ENCODE measurements at places on chromosomes 13 and 19.

DNA sequence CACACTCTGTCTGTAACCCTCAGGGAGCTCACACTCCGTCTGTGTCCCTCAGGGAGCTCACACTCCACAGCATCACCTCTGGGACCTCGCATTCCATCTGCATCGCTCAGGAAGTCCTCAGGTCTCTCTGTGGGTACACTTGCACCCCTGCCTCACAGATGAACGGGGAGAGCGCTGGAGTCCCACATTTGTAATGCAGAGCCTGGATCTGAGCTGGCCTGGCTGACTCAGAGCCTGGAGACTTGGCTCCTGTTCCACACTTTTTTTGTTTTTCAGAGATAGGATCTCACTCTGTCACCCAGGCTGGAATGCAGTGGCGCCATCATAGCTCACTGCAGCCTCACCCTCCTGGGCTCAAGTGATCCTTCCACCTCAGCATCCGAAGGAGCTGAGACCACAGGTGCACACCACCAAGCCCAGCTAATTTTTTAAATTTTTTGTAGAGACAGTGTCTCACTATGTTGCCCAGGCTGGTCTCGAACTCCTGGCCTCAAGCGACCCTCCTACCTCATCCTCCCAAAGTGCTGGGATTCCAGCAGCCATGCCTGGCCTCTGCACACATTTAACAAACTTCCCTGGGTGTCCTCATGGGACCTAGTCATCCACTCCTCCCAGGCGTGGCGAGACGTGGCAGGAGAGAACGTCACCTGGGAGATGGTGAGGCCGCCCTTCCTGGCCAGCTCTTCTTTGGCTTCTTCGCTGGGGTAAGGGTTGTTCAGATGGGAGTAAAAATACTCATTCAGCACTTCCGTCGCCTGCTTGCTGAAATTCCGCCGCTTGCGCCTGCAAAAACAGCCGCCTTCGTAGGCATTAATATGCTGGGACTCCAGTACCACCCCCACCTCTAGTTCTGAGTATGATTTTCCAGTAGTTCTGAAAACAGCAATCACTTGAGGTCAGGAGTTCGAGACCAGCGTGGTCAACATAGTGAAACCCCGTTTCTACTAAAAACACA, 31.0 kb downstream of the CILP2 start:
- no peak for DNase-seq

DNA sequence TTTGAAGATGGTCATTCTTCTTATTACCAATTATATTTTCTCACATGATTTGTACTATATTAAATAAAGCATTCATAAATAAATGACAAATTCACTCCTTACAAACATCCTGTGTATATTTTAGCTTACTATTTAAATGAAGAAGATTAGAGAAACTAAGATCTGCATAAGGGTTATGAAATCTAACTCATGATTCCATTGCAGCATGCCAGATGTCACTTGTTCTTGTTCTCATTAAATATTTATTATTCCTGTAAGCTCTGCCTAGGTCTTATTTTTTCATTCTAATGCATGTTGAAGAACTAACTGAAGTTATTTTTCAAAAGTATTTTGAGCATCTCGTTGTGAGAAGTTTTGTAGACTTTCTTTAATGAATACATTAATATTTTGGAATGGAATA, 18.3 kb downstream of the NUP58 start:
- no peak for DNase-seq

- DNase-seq, result no peak
These were observed 1.3 kb downstream of the LRG1 start for GRCh38 chr19:4538601-4538954.

DNA sequence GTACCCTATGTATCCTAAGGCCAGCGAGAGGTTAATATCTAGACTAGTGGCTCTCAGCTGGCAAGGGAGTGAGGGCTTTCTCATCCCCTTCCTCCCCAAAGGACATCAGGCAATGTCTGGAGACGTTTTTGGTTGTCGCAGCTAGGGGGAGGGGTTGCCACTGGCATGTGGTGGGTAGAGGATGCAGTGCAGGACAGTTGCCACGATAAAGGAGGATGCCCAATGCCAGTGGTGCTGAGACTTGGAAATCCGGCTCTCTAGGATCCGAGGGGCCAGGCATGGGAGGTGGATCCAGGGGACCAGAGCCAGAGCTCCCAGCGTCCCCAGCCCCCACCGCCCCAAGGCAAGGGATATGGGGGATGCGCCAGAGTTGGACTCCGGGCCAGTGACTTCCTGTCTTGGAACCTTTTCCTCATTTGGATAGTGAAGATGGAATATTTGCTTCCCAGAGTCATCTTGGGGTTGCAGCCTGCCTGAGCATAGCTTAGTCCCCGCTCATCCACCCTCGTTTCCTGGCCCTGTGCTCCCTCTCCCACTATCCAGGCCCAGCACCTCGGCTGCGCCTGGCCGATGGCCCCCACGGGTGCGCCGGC, 4.9 kb downstream of the SSC5D start:
- no peak for DNase-seq

DNA sequence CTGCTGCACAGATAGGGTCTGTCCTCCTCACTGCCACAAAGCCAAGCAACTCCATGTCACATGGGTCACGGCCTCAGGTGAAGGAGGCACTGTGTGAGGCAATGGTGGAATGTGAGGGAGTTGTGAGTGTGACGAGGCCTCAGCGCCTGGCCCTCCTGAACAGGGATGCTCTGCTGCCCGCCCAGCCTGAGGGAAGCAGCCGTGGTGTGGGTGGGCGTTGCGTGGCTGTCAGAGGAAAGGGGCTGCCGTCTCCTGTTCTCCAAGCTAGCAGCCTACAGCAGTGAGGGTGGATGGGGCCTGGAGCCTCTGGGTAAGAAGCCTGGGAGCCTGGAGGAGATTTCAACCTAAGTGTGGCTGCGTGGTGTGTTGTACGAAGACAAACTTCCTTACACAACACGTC, 125.0 kb downstream of the COL4A1 start:
- no peak for DNase-seq

GRCh38 chr19:5585461-5586299, 17.9 kb upstream of the TINCR start:
- no peak for DNase-seq

- no peak for DNase-seq
These were observed 13.9 kb downstream of the BCAM start for GRCh38 chr19:44822670-44823372.

DNA sequence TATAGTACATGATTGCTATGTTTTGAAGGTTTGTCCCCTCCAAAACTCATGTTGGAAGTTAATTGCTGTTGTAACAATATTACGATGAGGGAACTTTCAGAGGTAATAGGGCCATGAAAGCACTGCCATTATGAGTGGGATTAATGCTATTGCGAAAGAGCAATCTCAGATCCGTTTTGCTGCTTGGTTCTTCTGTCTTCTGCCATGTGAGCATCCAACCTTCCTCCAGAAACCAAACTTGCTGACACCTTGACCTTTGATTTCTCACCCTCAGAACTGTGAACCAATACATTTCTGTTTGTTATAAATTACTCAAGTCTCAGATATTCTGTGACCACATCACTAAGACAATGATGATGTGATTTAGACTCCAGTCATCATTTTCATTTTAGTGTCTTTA, 2590.9 kb downstream of the PCDH9 start:
- DNase-seq, result no peak

DNA sequence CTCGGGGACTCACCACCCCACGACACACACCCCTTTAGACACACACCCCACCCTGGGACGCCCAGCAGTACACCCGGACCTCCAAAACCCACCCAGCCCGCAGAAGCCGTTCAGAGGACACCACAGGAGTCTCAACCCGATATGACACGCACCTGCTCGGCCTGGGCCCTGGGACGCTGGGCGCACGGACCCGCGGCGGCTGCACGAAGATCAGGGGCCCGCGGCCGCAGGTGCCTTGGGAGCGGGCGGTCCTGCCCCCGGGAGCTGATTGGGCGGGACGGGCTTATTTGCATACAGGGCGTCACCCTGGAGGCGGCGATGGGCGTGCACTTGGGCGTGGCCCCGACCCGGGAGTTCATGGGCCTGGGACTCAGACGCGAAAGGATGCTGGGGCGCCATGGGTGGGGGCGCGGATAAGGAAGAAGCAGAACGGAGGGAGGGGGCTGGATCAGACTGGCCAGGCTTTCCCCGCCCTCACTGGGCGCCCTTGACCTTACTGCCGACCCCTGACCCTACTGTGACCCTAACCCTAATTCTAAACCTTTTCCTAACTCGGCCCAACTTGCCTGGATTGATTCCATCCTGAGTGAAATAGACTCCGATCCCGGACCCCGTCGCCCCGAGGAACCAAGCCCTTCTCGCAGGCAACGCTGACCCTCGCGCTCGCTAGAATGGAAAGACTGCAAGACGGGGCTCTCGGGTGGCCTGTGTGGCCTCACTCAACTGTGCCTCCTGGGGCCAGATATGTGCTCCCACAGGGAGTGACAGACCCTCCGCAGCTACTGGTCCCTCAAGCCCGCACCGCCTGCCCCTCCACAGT, at the start of gene MEF2B:
TSS of gene MEF2B (minus strand) at position 211 of the 820 bp plus-strand sequence. CDS start 19,528 bp downstream, outside the sequence.
- no peak for DNase-seq

DNA sequence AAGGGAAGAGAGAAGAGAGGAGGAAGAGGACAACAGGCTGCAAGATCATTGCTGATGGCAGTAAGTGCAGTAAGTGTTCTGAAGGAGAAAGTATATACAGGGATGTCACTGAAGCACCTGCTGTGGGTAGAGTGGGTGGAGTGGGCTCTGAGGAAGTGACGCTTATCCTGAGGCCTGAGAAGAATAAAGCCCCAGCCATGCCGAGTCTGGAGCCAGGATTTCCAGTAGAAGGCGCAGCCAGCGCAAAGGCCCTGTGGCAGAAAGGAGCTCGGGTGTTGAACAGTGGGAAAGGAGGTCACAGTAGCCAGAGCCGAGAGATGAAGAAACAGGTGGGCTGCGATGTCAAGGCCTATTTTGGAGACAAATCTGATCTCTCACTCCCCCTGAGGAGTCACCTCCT, 31.8 kb upstream of the ADGRE5 start:
- no peak for DNase-seq

DNA sequence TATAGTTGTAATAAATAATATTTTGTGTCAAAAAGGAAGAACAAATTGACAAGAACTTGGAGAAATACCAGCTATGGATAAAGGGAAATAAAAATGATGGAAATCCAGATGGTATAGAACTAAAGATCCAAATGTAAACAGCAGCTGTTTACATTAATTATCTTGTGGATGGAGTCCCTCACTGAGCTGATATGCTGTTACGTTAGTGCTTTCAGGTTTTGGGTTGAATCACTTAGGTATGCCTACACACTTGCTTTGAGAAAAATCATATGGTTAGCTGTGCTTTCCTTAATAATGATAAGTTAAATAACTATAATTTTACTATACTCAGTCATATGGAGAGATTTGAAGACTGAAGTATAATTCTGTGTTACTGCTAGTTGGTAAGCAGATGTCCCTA, 27.7 kb downstream of the WASF3 start:
- DNase-seq, result no peak

DNA sequence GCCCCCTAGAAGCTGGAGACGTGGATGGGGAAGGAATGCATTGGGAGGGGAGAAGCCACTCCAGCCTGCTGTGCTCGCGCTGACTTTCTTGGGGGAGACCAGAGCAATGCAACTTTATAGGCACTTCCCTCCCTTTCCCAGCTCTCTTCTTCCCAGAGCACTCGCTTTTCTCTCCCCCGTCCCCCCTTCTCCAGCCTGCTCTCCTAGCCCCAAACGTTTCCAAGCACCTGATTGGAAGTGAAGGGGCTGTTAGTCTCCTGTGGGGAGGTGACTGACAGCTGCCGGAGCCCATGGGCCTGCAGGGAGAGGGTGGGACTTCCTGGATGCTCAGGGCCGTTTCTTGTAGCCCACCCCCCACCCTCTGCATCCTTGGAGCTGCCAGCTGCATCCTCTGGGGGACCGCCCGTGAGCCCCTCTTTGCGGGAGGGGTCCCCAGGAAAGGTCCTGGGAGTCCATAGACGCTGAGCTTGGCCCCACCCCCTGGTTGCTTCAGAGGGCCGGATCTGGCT, 2.5 kb downstream of the HDGFL2 start:
- peak; percentile 43 for DNase-seq

DNA sequence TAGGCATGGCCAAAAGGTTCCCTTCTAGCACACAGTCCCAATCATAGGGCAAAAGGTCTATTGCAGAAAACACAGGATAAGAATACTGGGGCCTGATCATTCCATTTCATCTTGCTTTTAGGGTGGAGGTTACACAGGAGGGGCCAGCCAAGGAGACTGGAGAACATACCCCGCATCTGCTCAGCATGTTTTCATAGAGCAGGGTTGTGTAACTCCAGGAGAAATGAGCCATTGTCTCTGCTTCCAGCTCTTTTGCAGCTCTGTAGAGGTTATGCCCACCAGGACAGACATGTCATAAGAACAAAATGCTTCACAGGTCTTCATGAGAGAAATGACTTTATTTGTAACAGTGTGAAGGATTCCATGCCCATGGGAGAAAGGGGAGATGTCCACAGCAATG, 742.8 kb downstream of the DACH1 start:
- DNase-seq, result no peak

DNA sequence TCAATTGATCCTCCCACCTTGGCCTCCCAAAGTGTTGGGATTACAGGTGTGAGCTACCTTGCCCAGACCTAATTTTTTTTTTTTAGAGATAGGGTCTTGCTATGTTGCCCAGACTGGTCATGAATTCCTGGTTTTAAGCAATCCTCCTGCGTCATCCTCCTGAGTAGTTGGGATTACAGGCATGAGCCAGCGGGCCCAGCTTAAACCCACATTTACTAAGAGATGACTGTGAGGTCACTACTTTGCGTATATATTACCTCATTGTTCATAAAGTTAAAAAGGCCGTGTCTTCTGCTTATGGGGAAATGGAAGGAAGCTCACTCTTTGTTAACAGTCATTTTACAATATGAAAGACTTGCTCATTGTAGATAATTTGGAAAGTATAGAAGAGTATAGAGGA, 39.6 kb upstream of the C1QTNF9 start:
- DNase-seq, result no peak

DNA sequence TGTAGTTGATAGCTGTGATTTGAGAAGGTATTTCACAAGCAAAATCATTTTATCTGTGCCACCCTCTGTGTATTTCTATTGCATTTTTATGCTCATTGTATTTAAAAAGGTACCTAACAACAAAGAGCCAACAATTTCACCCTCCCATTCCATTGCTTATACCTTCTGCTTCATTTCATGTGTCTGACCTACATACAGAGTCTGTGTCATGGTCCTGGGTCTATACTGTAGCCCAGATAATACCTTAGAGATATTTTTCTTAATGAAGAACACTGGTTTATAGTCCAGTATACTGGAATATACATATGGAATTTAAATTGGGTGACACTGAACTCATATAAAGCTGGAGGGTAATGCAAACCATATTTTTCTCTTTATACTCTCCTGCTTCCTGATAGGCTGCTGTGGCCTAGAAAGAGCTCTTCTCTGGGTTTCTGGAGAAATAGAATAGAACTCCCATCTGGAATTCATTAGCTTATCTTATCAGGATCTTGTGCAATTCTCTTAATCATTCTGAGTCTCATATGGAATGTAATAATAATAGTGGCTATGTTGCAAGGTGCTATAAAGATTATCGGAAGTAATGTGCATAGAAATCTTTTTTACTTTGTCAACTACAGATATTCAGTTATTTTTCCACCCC, 31.8 kb upstream of the SPART start:
- no peak for DNase-seq

GRCh38 chr19:7482584-7483439, 6.0 kb downstream of the PEX11G start:
- no peak for DNase-seq

Data from NCI-H1436 treated with DMSO at 0.1 percent for 48 hours (cell line).